ENCODE measurements at places on chromosomes 12 and 14. TPM values are rescaled to one million over a fixed set of nuclear protein-coding genes. Genes with fewer than 3 reads are reported as not detected.

- no peak for DNase-seq
- no peaks in the 10 kb centered on the region for H3K36me3 ChIP-seq
- H3K27me3 ChIP-seq = no peaks in the 10 kb centered on the region
- H3K4me1 ChIP-seq = peaks cover 55% of the 10 kb centered on the region
These were observed 1.5 kb downstream of the CAND1 start for GRCh38 chr12:67270622-67271021.

- no peak for DNase-seq
- no peaks in the 10 kb centered on the region for H3K36me3 ChIP-seq
- no peak overlapping the region for H3K27ac ChIP-seq
- no peaks in the 10 kb centered on the region for H3K27me3 ChIP-seq
These were observed 205.0 kb upstream of the KRR1 start for GRCh38 chr12:75716291-75717025.

BCL2L2 gene
- 53.0 TPM for total RNA-seq

ADAMTS20 gene
- not detected for total RNA-seq

HRK gene
- total RNA-seq = not detected
